ENCODE measurements at places on chromosomes 12 and 14.

GRCh38 chr14:60317609-60318008, 68.6 kb downstream of the PPM1A start:
- no peak for DNase-seq

DNA sequence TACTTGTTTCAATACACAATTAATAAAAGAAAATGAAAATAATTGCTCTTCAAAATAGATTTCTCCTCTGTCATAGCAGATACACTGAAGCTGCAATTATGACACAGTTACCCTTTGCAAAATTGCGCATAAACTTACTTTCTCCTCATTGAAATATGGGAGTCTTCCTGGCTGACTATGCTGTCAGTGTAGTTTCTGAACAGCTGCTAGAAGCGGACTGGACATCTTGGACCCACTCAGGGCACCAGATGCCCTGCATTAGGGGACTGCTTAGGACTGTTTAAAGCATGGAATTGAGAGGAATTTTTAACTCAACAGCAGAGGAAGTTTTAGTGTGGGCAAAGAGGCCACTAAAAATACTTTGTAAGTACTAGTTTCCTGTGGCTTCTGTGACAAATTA, 454.9 kb downstream of the ATP23 start:
- DNase-seq: no peak

DNA sequence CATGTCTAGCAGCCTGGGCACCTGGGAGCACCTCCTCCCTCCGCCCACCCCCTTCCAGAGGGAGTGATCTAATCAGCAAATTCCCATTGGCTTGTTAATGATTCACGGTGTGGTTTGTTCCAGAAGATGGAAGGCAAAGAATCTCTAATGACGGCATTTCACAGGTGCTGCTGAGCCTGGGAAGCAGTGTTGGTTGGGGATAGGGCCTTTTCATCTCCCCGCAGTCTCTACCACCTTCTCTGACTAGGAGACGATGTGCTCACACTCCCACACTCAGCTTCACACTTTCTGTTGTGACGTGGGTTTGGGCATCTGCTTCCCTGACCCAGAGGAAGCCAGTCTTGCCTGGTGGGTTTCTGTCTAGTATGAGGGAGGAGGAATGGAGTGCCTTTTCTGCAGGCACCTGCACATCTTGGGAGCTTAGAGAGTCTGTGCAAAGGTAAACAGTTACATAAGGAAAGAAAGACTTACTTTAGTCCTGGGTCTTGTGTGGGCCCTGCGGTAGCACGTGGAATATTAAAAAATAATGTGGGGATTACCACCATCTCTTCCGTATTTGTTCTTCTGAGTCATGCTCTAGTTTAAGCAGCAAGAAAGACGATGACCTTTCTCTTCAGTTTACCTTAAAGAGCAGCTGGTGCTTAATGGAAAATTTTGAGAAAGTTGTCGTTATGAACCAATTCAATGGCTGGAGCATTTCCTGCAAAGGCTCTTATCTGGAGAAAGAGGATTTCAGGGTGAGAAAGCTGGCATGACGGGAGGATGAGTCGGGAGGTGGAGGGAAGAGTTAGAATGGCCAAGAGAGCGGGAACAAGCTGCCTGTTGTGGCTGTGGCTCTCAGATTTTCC, 70.6 kb upstream of the ARHGAP5 start:
- no peak for DNase-seq

GRCh38 chr12:109563291-109564284, 9.7 kb downstream of the MMAB start:
- no peak for DNase-seq

DNA sequence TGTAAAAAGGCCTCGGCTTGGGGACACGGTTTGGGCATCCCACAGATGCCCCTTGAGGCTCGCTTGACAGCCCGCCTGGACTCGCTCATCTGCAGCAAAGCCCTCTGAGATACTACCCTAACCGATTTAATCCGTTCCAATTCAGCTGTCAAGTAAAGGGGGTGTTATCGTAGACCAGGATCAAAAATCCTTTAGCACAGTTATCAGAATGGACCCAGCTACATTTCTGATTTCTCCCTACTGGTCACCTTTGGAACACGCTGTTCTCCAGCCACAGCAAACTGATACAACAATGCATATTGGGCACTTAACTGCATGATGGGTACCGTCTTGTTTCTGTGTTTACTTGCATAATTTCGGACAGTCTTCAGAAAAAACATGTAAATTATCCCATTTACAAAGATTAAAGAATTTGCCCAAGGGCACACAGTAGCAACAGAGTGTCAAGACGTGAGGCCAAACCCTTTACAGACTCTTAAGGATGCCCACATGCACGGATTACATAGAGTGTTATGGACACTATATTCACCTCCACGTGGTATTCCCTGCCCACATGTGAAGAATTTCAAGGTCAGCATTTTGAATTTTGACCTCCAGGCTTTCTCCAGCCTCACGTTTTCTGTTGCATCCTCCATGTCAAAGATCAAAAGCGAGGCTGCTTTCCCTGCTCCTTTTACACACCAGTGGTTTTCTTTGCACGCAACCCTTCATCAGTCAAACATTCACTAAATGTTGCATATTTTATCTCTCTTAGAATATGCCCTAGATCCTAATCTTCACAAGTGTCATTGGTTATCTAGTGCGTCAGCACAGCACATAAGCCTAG, 3.2 kb upstream of the DUSP6 start:
- no peak for DNase-seq

GRCh38 chr12:117202033-117202432, 11.8 kb upstream of the FBXO21 start:
- no peak for DNase-seq

- DNase-seq: no peak
These were observed 3.5 kb downstream of the FOXN4 start for GRCh38 chr12:109305547-109305946.

DNA sequence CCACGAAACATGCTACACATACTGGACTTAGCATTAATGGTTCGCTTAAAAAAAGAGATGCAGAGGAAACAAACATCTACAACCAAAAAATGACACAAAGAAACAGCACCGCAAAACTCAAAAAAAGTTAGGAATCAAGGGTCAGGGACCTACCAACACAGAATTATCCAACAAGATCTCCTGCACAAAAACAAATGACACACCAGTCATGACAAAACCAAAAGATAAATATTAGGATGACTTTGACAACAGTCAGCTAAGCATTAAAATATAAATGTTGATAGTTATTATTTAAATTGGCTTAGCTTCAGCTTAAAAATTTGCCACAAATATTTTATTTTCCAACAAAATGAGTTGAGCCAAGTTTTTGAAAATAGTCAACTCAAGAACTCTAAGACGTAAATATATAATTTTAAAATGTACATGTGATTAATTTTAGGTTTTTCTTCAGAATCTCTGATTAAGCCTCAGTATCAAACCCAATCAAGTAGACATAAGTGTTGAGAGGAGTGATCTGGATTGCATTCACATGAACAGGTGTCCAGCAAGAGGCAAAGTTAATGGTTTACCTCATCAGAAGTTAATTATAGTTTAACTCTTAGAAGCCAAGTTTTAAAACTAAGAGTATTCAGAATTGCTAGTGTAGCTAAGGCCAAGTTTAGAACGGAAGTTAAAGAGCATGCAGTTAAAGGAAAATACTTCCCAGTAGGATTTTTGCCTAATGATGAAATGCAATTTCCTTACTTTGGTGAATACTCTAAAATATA, 79.9 kb downstream of the HEATR5A start:
- no peak for DNase-seq

DNA sequence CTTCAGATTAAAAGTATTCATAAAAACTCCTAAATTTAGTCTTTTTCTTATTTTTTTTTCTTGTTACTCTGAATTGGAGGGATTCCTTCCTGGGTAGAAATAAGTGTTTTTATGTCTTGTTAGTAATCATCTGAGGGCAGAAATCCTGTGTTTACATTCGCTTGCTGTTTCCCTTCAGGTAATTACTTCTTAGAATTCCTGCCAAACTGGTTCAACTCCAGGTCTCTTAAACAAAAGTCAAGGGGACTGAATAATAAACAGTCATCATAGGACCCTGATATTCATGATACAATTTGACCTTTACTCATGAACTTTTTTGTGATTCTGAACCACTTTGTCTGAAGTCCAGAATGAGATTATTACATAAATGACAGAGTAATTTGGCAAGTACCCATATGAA, 843.9 kb downstream of the FLRT2 start:
- no peak for DNase-seq

GRCh38 chr14:93045965-93046704, 69.6 kb downstream of the ITPK1 start:
- no peak for DNase-seq

DNA sequence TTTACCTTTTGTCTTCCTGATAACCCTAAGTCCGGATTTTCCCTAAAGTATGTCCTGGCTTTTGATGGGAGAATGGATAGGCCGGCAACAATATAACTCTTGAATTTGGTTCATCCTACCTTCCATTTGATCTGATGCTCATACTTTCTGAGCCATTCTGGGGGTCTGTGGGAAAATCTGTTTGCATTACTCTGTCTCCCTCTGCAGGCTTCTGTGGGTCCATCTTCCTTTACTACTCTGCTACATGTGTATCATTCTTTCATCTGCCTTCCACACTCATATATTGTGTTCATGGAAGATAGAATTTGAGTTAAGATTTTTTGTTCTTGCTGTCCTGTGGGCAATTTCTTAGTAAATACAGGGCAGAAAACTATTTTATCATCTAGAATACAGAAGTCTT, 101.5 kb downstream of the NAV3 start:
- DNase-seq: no peak

DNA sequence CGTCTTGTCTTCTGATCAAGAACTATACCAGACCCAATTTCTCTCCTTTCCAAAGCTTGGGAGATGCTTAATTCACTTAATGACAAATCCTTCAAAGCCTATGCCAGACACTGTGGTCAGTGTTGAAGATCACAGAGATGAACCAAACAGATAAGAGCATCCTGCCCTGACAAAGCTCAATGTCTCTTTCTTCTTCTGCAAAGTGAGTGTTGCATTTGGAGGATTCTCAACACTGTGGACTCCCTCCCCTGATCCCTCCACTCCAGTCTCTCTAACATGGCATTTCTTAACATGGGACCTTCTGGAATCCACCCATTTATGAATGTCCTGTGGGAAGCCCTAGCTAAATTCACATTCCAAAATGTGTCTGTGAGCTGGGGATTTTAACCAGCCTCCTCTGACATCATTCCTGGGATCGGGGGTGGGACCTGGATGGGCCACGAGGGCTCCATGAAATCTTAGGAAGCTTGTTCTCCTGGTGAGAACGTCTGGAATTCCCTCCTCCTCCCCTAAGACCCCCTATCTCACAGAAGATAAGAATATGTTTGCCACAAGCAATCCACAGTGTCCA, 20.3 kb downstream of the SYNE3 start:
- DNase-seq: no peak

DNA sequence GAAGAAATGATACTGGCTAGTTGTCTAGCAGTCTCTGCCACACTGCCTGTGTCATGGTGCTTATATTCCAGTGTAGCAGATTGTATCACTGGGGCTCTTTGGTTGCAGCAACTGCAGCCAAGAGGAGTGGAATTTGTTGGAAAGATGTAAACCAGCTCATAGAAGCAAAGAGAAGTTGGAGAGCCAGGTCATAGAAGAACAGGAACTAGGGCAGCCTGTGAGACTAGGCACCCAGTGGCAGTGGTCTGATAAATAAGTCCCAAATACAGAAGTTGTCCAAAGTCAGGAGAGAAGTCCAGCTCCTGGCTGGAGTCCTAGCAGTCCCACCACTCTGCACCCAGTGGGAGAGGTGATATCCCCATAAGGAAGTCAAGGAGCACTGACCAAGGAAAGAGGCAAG, 172.5 kb upstream of the ARID2 start:
- DNase-seq: no peak

DNA sequence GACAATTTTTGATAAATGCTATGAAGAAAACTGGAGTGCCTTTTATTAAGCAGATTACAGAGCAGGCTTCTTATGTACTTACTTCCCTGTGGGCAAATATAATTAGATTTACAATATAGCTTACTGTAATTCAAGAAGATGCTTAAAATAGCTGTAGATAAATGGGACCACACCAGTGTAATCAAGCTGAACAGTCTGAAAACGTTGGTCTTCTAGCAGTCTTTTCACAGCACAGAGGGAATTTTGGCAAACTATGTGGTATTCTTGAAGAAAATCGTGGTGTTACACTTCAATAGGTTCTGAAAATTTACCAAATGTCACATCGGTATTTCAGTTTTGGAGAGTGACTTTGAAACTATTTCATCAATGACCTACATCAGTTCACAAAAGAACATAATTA, 47.7 kb downstream of the SLC16A7 start:
- no peak for DNase-seq

- no peak for DNase-seq
These were observed 61.1 kb upstream of the GALNT9 start for GRCh38 chr12:132390287-132391076.

DNA sequence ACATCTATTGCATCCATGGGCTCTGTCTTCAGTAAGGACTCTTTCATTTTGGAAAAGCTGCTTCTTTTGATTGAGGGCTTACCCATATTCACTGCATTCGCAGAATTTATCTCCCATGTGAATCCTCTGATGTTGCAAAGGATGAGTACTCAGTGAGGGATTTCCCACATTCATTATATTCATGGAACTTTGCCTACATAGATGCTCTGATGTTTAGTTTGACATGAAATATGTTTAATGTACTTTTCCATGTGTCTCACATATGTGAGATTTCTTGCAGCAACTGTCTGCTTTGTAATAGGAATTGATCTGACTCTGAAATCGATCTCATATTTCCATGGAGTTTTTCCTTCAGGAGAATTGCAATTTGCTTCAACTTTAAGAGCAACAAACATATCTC, 1699.6 kb upstream of the FLRT2 start:
- DNase-seq: no peak

GRCh38 chr14:98605043-98605442, 667.0 kb downstream of the BCL11B start:
- DNase-seq: no peak
